ENCODE measurements at places on chromosomes 1 and 21.
A peak's percentile ranks its signal among the peaks of the same experiment; 100 is the strongest.

GRCh38 chr1:119565131-119565772, 58.2 kb downstream of the HSD3B1 start:
- peak; percentile 31 for DNase-seq

GRCh38 chr1:155801149-155801548, 55.9 kb downstream of the GON4L start:
- no peak for DNase-seq

DNA sequence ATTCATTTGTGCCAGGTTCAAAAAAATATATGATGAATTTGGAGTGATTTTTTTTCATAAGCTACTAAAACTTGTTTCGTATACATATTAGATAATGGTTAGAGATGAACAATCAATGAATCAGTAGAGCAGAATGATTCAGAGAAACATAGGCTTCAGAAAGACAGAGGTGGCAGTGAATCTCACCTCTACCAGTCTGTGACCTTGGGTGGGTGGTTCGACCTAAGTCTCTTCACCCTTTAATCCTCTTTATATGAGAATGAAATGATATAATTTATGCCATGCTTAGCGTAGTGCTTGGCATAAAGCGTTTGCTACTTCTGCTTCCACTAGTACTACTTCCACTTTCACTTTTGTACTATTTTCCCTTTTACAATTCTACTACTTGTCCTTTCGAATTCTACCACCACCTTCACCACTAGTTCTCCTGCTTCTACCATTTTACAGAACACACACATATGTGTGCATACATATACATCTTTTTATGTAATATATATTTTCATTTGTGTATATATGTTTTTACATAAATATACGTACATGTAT, 45.1 kb downstream of the FYB2 start:
- peak; percentile 2 for DNase-seq

- no peak for DNase-seq
Observed at GRCh38 chr1:66439031-66439740, 94.8 kb upstream of the SGIP1 start.

DNA sequence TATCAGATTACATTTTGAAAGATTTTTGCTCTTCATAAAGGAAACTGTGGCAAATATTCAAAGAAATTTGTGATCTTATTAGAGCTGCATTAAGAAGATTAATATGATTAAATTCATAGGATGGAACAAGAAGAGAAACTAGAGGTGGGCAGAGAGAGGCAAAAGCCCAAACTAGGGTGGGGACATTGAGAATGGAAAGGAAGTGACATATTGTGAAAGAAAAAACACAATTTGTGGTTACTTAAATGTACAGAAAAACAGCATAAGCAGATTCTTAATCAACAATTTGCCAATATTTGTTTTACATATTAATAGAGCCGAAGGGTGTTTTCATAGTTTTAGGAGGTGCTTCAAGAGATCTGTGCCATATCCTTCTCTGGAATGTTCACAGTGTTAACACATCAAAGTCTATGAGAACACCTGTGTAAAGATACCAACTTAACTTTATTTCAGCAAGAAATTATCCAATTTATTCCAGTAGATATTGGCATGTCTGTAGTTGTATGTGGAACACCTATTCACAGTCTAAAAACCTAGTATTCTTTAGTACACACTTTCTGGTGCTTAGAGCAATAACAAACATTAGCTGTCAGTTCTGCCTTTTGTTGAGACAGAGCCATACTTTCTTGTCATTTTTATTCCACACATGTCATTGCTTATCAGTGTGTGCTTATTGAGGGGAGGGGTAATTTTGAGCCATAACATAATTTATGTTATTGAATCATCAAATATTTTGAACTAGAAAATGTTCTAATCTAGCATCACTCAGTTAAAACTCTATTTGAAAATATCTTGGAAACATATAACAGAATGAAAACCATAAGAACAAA, 401.5 kb downstream of the PTPRC start:
- no peak for DNase-seq

- DNase-seq, result no peak
Observed at GRCh38 chr1:8742022-8742924, 75.2 kb downstream of the RERE start.

GRCh38 chr1:10833630-10834557, 37.4 kb upstream of the CASZ1 start:
- no peak for DNase-seq

GRCh38 chr21:37737507-37737906, 178.8 kb downstream of the KCNJ6 start:
- DNase-seq, result no peak

- DNase-seq, result no peak
Observed at GRCh38 chr1:151639466-151639865, 27.6 kb downstream of the SNX27 start.

DNA sequence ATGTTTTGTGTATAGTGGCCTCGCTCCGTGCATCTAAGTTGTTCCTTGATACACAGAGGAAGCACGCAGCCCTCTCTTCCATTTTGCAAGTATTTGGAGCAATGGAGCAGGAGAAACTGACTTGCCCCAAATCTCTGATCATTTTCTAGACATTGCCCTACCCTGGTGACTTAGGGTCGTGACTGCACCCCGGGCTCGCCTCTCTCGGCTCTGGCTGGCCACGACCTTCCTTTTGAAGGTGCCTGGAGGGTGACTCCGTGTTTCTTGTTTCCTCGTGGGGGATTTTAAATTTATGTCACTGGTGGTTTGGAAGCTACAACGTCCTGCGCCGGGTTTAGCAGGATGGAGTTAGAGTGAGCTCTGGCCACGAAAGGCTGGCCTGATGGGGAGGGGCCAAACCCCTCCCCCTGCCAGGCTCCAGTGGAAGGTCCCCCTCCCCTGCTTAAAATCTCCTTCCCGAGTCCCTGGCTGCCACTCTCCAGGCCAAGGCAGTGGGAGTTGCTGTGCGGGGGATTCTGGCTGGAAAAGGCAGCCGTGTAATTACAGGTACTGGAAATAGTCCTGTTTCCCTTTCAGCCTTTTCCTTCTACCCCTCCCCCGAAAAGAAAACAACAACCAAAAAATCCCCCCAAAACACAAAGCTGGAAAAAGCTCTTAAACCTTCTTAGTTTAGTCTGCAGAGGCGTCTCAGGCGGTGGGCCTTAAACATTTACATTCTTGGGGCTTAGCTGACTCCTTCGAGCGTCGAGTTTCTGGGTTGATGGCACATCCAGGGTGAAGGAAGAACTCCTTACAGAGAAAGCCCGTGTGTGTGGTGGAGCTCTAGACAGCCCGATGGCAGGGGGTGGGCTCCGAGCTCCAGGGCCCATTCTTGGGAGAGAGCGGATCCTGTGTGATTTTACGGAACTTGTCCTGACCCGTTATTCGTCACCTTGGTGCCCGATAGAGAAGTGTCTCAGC, 28.1 kb downstream of the SPSB1 start:
- DNase-seq, result no peak

- no peak for DNase-seq
Observed at GRCh38 chr1:211724687-211725196, 49.3 kb upstream of the NEK2 start.

GRCh38 chr21:24265987-24266386, 1341.3 kb downstream of the MRPL39 start:
- no peak for DNase-seq

DNA sequence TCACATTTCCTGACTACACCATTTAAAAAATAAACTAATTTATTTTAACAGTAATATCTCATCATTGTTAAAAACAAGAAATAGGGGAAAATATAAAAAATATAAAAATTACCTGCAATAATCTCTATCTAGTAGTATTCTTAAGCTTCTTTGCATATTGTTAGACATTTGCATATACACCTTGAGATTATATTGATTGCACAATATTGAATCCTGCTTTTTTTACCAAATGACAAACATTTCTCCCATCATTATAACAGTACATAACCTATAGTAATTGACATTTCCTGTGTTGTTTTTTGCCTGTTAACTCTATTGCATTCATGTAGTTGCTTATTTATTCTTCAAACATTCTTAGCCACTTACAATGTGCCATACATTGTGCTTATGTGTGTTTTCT, 11.7 kb upstream of the CR1L start:
- DNase-seq, result no peak

GRCh38 chr1:186783193-186783592, 45.6 kb upstream of the PLA2G4A start:
- DNase-seq, result no peak

GRCh38 chr1:43705334-43705733, 2.0 kb upstream of the ST3GAL3 start:
- no peak for DNase-seq

DNA sequence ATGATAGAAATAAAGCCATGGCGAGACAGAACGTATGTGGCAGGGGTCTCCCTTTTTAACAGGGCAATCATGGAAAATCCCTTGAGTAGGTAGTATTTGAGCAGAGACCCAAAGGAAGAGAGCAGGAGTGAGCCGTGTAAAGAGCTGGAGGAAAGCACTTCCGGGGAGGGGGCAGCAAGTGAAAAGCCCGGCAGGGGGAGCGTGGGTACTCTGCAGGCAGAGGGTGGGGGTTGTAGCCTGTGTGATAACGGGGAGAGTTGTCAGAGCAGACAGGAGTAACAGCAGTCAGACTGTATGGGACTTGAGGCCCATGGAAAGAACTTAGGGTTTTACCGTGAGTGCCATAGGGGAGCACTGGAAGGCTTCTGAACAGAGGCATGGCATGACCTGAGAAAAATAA, 51.1 kb upstream of the LDLRAP1 start:
- DNase-seq, result no peak

- no peak for DNase-seq
Observed at GRCh38 chr1:201713086-201713810, 115.7 kb upstream of the IPO9 start.

- DNase-seq, result no peak
Observed at GRCh38 chr1:41805771-41806471, 112.8 kb downstream of the HIVEP3 start.

- DNase-seq, result no peak
Observed at GRCh38 chr21:30718239-30718909, at the start of gene KRTAP21-3. Gene KRTAP21-3, minus strand, starts transcription at chr21:30718777. Its CDS starts 18 bp downstream, at chr21:30718759.

DNA sequence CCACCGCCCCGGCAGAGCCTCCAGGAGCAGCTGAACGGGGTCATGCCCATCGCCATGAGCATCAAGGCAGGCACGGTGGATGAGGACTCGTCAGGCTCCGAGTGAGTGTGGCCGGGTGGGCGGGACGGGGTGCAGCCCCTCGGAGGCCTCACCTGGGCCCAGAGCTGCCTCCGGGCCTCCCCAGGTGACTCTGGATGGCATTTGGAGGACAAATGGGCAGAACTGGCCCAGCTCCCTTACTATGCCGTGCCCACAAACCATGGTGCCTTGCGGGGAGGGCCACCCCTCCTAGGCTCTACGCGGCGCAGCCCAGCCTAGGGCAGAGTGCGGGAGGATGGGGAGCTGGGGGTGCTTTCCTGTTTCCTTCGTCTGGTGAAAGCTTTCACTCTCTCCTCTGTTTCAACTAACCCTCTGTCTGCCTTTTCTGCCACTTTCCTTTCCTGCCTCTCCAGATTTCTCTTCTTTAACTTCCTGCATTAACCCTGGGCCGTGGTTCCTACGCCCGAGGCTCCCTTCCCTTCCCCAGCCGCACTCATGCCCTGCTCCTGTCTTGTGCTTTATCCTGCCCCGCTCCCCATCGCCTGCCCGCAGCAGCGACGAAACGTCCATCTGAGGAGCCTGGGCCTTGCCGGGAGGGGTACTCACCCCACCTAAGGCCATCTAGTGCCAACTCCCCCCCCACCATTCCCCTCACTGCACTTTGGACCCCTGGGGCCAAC, 9.2 kb downstream of the PSRC1 start:
- no peak for DNase-seq

- DNase-seq, result no peak
Observed at GRCh38 chr1:100458661-100459357, 79.1 kb upstream of the GPR88 start.

DNA sequence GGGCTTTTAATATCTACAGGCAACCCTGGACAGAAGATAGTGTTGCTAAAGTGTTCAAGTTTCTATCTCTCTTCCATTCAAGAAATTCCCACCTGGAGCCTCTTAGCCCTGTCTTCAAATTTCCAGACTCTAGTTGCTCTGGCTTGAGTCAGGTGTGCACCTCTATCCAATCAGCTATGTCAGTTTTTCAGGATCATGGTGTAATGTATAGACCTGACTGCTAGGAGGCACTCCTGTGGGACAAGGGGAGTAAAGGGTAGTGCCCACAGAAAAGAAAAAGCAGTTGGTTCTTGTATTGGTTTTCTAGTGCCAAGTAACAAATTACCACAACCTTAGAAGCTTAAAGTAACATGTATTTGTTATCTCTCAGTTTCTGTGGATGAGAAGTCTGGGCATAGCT, 6.2 kb upstream of the ZRANB2 start:
- no peak for DNase-seq

GRCh38 chr21:42393443-42393950, 2.4 kb downstream of the TMPRSS3 start:
- no peak for DNase-seq

DNA sequence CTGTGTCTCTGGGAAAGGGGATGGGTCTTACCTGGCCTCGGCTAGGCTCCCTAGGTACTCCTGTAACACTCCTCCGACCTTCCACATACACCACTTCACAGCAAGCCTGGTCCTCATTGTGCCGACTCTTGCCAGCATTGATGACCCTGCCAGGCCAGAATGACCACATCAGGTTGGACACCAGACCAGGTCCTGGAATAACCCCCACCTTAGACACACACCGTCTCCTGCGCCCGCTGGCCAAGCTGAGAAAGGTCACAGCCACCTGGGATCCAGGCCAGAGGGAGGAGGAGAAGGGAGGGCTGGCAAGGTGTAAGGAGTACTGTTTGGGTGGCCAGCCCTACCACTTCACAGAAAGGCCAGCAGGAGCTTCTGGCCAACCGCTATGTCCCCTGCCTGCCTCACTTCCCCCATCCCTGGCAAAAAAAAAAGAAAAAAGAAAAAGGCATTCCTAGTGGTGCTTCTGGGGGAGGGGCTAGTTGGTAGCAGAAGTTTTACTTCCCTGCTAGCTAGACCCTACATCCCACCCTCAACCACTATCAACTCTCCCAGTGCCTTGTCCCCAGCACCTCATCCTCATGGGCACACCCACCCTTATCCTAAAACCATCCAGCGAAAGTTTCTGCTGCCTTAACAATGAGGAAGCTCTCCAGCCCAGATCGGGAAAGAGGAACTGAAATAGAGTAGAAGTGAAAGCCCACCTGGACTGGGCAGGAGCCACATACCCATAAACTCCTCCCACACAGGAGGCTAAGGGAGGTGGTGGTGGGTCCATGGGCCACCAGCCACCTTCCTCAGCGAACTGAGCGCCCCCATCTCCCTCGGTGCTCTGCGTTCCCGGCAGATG, 1.4 kb downstream of the PPM1J start:
- no peak for DNase-seq

GRCh38 chr21:34811368-34811767, 142.6 kb downstream of the CLIC6 start:
- no peak for DNase-seq

- no peak for DNase-seq
Observed at GRCh38 chr1:179550746-179551682, 24.7 kb downstream of the NPHS2 start.

DNA sequence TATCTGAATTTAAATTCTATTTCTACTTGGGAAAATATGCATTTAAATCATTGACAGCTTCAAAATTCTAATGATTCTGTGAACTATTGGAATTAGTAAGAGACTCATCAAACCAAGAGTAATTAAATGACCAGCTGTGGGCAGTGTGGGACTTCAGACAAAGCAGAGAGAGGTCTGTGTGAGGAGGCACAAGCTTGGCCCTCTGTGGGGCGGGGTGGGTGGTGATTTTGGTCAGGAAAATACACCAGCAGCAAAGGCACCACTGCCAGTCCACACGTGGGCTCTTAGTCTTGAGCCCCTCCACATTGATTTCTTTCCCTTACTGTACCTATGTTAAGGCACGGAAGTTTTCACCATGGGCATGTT, 39.2 kb upstream of the RAB4A start:
- DNase-seq, result no peak

- no peak for DNase-seq
Observed at GRCh38 chr1:161164901-161165610, 1.2 kb upstream of the PPOX start.

Data from memory B cell (primary cell).